ENCODE measurements at places on chromosomes 12 and 14.

DNA sequence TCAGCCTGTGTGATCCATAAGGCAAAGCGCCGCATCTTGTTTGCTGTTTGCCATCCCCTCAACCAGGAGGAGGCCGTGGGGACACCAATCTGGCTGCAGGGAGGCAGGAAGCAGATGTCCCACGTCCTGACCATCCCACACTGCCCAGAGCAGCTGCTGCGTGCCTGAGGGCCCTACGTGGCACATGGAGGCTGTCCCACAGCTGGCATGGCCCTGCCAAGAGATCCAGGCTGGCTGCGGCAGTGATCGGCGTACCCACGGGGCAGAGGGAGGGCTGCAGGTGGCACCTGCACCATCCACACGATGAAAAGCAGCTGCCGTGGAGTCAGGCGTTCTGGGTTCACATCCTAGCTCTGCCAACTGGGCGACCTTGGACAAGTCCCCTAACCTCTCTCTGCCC, 42.0 kb downstream of the NCOR2 start:
- no peak for DNase-seq

GRCh38 chr12:27257104-27257843, 13.2 kb downstream of the STK38L start:
- DNase-seq: no peak

GRCh38 chr12:5213990-5214389, 170.3 kb downstream of the KCNA5 start:
- no peak for DNase-seq

DNA sequence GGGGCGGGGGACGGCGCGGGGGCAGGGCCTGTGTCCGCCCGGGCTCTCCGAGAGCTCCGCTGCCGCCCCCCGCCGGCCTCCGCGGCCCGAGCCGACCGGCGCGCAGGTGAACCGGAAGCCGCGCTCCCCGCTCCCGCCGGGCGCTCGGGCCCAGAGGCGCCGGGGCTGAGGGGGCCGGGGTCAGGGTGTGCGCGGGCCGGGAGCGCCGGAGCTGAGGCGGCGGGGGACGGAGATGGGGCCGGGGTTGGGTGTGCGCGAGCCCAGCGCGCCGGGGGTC, 431 bp downstream of the HIP1R start:
- DNase-seq: no peak

DNA sequence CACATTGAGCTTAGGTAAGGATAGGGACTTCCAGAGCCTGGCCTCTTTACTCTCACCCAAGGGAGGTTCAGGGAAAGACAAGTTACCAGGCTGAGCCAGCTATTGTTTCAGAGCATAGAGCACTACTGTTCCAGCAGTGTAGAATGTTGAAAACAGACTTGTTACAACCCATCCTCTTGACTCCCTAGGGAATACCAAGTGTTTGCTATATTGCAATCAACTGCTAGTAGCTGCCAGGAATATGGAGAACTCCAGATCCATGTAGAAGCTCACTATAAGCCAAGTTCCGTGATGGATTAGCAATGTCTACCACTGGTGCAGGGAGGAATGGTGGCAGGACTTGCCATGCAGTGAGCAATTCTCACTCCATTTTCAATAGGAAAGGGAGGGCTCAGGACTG, 199.8 kb upstream of the RBM19 start:
- DNase-seq: no peak

DNA sequence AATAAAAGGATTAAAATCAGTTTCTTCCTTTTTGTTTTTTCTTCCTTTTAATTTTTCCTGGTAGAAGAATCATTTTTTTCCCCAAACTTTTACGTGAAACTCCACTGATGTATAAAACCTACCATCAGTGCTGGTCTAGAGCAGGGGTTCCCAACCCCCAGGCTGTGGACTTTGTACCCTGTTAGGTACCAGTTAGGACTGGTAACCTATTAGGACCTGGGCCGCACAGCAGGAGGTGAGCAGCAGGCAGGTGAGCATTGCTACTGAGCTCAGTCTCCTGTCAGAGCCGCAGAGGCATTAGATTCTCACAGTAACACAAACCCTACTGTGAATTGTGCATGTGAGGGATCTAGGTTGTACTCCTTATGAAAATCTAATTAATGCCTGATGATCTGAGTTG, 10.1 kb downstream of the SMCO2 start:
- DNase-seq: no peak

GRCh38 chr14:89349171-89350008, 67.6 kb downstream of the FOXN3 start:
- DNase-seq: peak; percentile 99

GRCh38 chr12:95258151-95258550, 40.5 kb downstream of the VEZT start:
- no peak for DNase-seq

- DNase-seq: no peak
Observed at GRCh38 chr12:78204926-78205325, 374.2 kb downstream of the NAV3 start.

- no peak for DNase-seq
Observed at GRCh38 chr12:42893803-42894202, 304.3 kb upstream of the PRICKLE1 start.

- no peak for DNase-seq
Observed at GRCh38 chr12:131007740-131008117, 54.0 kb downstream of the ADGRD1 start.

GRCh38 chr12:96233939-96234461, 39.8 kb downstream of the ELK3 start:
- DNase-seq: peak; percentile 99

GRCh38 chr12:66831495-66831894, 152.6 kb upstream of the GRIP1 start:
- no peak for DNase-seq

GRCh38 chr14:20223410-20223809, at the start of gene OR11H6:
Gene OR11H6, plus strand, starts transcription at chr14:20223710. Its CDS starts 0 bp downstream, at chr14:20223710.
- DNase-seq: no peak

- DNase-seq: no peak
Observed at GRCh38 chr12:120882055-120882555, 22.1 kb downstream of the SPPL3 start.

DNA sequence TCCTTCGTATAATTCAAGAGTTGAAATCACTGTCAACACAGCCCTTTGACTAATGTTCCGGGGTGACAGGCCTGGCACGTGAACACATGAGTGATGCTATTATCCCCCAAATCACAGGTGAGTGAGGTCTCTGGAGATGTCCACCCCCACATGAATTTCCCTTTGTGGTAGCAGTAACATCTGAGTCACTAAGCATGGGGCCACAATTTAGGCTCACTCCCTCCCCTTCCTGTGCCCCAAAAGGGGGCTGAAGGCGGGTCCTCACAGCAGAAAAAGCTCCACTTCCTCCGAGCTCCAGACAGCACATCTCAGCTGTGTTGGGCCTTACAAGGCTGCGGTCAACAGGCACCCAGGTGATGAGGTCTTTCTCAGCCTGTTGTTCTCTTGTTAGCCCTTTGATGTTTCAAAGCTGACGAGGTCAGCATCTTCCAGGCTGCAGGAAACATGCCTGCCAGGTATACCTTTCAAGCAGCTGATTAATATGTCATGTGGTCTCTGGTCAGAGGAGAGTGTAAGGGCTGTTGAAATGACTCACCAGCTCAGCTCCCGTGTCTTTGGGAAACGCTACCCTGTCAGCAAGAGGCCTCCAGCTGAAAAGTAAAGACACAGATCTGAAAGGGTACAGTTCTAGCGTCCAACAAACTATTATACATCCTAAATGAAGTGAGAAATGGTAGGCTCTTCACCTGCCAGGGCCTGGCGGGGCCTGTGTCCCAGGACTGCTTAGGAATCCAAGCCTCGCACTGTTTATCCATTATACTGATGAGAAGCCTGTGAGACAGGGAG, 107.3 kb downstream of the ZFP36L1 start:
- no peak for DNase-seq

DNA sequence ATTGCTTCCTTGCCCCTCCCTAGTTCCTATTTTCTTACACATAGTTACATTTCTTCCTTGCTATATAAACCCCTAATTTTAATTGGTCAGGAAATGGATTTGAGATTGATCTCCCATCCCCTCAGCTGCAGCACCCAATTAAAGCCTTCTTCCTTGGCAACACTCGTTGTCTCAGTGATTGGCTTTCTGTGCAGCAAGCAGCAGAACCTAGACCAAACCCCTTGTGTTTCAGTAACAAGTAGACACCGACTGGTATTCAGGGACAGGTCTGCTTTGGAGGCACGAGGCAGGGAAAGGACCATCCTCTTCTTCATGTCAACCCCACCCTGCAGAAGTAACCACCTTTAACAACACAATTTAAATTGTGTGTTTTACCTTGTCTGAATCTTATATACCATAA, 152.6 kb downstream of the RPAP3 start:
- no peak for DNase-seq

- DNase-seq: no peak
Observed at GRCh38 chr12:121927813-121928212, 9.4 kb downstream of the CFAP251 start.

DNA sequence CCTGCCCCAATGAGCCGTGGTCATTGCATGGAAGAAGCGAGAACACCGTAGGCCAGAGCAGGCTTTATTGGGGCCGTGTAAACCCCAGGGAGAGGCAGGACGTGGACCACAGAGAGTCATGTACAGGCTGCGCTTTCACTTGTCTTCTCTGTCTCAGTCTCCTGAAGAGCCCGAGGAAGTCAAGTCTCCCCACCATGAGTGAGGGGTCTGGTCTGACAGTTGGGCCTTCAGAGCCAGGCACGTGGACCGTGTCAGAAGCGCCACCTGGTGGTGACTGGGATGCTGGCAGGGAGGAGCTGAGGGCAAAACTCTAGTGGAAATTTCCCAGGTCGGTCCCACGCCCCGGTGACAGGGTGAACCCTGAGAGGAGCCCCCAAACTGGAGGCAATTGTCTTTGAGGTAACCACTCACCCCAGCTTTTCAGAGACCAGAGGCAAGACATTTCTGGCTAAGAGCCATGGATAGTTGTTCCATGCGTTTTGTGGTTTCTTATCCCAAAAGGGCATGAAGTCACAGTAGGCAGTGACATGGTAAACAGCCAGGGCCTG, 17.4 kb downstream of the RPS6KL1 start:
- DNase-seq: peak; percentile 68

GRCh38 chr14:21536418-21537089, 10.4 kb upstream of the SALL2 start:
- no peak for DNase-seq

GRCh38 chr12:93020631-93021597, 91.8 kb upstream of the EEA1 start:
- DNase-seq: no peak

DNA sequence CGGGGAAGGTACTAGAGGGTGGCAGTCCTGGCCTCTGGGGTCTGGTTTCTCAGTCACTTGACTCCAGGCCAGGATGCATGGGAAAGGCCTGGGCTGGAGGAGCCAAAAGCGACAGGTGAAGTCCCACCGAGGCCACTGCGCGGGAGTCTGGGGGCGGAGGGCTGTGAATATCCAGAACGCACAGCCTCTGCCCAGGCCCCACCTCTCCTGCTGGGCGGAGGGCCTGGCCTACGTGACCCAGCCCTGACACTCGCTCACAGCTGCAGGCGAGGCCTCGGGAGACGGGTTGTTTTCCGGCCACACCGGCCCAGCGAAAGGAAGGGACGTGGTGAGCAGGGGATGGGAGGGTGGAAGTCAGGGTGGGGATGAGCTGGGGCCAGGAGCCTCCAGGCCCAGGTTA, 91.2 kb downstream of the RFLNA start:
- no peak for DNase-seq

GRCh38 chr12:52213564-52214420, 19.3 kb upstream of the KRT7 start:
- DNase-seq: peak; percentile 49

DNA sequence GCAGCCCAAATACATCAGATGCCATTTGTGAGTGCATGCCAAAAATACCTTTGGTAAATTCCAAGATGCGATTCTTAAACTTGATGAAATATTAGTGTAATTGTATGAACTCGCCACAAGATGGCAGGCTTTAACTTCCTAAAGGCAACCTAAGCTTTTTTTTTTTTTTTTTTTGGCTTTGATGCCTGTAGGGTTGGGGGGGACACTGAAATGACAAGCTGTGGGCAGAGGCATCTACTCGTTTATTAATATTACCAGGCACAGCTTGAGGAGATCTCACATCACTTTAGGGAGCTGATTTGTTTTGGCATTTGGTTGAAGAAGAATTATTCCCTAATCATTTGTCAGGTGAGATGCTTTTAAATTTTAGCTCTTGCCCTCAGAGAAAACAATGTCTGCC, 126.7 kb upstream of the CCDC196 start:
- peak; percentile 88 for DNase-seq

GRCh38 chr12:120230326-120230973, 29.5 kb upstream of the RPLP0 start:
- DNase-seq: peak; percentile 83

DNA sequence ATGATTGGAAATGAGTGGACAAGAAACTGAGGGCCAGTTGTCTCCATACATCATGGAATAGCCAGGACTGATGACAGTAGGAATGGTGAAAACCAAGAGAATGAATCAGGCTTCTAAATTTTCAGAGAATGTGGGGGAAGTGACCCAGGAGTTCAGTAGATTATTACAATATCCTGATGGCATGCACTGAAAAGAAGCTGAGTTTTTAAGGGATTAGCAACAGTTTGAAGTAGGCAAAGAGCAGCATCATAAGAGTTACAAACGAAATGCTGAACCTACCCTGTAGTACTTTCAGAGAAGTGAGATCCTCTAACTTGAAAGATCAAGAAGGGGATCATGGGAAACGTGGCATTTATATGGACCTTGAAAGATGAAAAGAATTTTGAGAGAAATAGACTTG, 13.2 kb downstream of the SLC2A14 start:
- no peak for DNase-seq

DNA sequence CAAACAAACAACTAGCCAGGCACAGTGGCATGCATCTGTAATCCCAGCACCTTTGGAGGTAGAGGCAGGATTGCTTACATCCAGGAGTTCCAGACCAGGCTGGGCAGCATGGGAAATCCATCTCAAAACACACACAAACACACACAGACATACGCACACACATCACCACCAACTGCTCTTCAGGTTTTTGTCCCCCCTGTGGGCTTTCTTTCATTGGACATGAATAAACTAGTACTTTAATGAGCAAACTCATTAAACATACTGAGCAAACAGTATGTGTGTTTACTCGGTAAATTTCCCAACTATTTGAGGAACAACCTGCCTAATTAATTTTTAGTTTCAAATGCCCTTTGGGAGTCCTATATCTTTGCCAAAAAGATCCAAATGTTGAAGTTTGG, 10.1 kb upstream of the RASSF3 start:
- no peak for DNase-seq

DNA sequence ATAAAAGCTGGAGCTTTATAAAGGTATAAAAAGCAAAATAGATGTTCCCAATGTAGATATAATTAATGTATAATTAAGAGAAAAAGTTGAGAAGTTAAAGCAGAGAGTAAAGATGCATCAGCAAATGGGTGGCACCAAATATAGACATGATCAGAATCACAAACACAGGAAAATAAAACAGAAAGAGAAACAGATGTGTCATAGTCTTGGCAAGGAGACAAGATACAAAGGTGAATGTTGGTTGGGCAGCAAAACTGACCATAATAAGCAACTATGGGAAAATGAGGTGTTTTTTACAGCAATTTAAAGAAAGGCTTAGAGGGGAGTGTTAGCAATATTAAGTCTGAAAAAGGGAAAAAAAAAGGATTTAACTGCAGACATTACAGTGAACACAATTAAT, 135.4 kb upstream of the CLEC14A start:
- DNase-seq: no peak

- DNase-seq: no peak
Observed at GRCh38 chr12:95988506-95989275, 7.5 kb downstream of the HAL start.

Measured in cerebellar cortex (tissue), 1 donor.